ENCODE measurements at places on chromosomes 6 and 20. TPM values are rescaled to one million over a fixed set of nuclear protein-coding genes. Genes with fewer than 3 reads are reported as not detected.

DNA sequence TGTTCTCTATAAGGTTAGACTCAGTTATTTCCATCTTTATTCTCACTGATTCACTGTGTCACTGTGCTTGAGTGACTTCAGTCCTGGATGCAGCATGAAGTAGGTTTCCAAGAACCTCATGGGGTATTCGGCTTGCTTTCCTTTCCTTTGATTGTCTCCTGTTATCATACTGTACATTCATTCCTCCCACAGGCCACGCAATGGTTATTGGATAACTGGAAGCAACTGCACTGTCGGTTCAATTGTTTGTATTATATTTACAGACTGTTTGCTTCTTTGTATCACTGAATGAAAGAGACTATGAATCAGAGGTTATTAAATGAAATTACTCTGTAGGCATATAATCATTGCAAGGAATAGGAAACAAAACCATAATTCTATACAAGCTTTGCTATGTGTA is 129.4 kb downstream of the MAP7 start:
- no peaks in the 10 kb centered on the region for H3K27me3 ChIP-seq
- no peak overlapping the region for H3K27ac ChIP-seq
- no peak overlapping the region for H3K4me3 ChIP-seq

GRCh38 chr6:168540713-168541291 is 99.8 kb downstream of the SMOC2 start:
- H3K27ac ChIP-seq = no peak overlapping the region
- H3K27me3 ChIP-seq = peaks cover 12% of the 10 kb centered on the region
- H3K36me3 ChIP-seq = no peaks in the 10 kb centered on the region

DNA sequence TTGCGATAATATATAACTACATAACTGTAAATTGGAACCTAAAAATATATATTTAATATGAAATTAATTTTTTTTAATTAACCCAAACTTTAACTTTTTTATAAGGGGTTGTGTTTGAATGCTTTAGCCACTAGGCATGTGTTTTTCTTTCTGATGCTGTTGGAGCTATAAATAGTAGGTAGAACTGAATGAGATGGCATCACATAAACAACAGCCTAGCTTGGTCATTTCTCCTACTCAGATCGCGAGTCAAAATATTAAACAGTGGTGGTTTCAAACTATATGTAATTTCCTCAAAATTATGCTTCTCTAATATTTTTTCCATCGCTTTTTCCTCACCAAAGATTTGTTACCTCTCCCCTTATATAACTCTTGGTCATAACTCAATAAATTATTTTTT is 243.2 kb downstream of the ARID1B start:
- DNase-seq = no peak
- H3K4me1 ChIP-seq = peaks cover 60% of the 10 kb centered on the region
- H3K4me3 ChIP-seq = peak overlapping the region; percentile 96
- H3K27ac ChIP-seq = peak overlapping the region; percentile 94

DNA sequence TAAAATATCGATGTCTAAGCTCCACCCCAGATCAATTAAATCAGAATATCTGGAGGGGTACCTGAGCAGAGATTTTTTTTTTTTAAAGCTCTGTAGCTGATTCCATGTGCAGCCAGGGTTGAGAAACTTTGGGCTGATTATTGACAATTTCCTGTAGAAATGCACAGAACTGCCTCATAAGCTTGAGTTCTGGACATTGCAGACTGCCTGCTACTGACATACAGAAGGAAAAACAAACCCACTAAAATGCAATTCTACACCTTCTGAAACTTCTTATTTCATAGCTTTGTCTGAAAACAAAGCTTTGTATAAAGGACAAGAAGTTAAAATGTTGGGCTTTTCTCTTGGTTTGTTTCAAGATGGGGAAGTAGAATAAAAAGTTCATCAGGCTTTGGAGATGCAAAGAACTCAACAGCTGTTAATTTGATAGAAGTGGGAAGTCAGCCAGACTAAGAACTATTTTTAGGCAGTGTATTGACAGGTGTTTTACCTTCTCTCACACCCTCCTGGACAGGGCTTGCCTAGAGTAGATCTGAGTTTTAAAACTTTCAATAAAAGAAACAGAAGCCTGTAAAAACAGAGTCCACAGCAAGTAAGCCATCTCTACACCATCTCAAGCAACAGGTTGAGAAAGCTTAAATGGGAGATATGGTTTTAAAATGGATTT is 147.7 kb downstream of the KCNQ5 start:
- H3K4me3 ChIP-seq = no peak overlapping the region
- no peak for DNase-seq
- H3K27ac ChIP-seq = no peak overlapping the region
- no peaks in the 10 kb centered on the region for H3K4me1 ChIP-seq

DNA sequence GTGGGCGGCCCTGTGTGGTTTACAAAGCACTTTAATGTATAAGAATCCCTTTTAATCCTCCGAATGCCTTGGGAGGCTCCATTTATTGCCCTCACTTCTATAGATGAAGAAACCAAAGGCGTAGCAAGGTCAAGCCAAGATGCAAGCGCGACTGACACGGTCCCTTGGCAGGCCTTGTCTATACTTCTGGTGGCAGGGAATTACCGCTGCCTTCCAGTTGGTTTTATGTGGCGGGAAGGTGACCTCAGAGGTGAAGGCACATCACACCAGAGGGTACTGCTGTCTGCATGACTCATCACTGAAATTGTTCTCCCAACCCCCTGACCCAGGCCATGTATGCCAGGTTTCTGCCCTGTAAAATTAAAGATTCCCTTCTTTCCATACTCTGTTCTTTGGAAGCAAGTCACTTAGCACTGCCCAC is 36.1 kb upstream of the NAA20 start:
- H3K27ac ChIP-seq = no peak overlapping the region
- no peak overlapping the region for H3K4me3 ChIP-seq
- H3K4me1 ChIP-seq = peaks cover 9% of the 10 kb centered on the region
- DNase-seq = no peak
- H3K27me3 ChIP-seq = peaks cover 22% of the 10 kb centered on the region

DNA sequence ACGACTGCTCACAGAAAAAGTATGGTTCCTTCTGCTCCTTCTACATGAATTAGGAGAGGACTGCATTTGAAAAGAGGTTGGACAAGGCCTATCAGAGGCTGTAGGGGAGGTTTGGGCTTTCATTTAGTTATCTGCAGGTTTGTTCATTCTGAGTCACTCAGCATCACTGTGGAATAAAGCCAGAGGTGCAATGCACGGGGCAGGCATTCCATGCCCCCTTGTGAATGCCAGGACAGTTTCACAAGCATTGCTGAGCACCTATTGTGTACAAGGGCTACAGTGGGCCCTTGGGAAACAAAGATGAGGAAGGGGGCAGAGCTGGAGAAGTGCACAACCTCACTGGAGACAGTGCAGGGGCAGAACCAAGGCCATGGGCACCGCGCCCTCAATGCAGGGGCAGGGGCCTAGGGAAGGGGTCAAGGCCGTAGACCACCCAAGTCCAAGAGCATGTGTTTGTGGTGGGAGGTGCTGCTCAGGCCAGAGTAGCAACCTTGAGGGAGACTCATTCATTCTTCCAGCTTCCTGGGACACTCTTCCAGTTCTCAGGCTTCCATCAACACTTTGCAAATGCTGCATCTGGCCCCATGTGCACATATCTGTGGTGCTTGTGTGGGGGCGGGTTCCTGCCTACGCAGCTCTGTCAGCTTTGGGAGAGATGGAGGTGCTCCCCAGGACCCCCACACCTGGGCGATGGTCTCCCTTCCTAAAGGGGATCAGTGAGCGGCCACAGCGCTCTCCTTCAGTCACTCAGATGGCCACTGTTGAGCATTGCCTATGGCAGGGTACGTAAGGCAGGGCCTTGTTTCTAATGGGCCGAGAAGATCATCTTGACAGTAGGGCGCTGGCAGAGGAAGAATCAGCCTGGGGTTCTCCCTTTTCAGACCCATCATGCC is 204.5 kb downstream of the SYNDIG1 start:
- no peak overlapping the region for H3K27ac ChIP-seq
- no peak for DNase-seq
- H3K4me3 ChIP-seq = no peak overlapping the region
- H3K4me1 ChIP-seq = no peaks in the 10 kb centered on the region

CRYBG1 gene
- 37.4 TPM for total RNA-seq

- no peak overlapping the region for H3K4me3 ChIP-seq
- H3K27me3 ChIP-seq = peaks cover 7% of the 10 kb centered on the region
- H3K27ac ChIP-seq = no peak overlapping the region
- no peak for DNase-seq
- H3K36me3 ChIP-seq = no peaks in the 10 kb centered on the region
These were observed 201.0 kb upstream of the STXBP5 start for GRCh38 chr6:147003186-147003585.

GRCh38 chr6:13229205-13230085 is 98.9 kb downstream of the TBC1D7 start:
- DNase-seq = peak; percentile 12
- no peaks in the 10 kb centered on the region for H3K36me3 ChIP-seq
- H3K4me3 ChIP-seq = peak overlapping the region; percentile 74

SLC32A1 gene
- total RNA-seq = 0.12 TPM

- H3K27me3 ChIP-seq = peaks cover 7% of the 10 kb centered on the region
- no peak overlapping the region for H3K27ac ChIP-seq
- no peak for DNase-seq
- no peak overlapping the region for H3K4me3 ChIP-seq
- peaks cover 5% of the 10 kb centered on the region for H3K4me1 ChIP-seq
These were observed 20.7 kb downstream of the METTL24 start for GRCh38 chr6:110337486-110337885.

ULBP1 gene
- 9.4 TPM for total RNA-seq

GRCh38 chr6:105035299-105035698 is 78.4 kb downstream of the LIN28B start:
- H3K27me3 ChIP-seq = peaks cover 5% of the 10 kb centered on the region
- no peak overlapping the region for H3K4me3 ChIP-seq
- DNase-seq = no peak
- no peak overlapping the region for H3K27ac ChIP-seq
- no peaks in the 10 kb centered on the region for H3K4me1 ChIP-seq
- H3K36me3 ChIP-seq = no peaks in the 10 kb centered on the region

GRCh38 chr20:59117526-59117925 is 46.1 kb upstream of the ZNF831 start:
- peak overlapping the region; percentile 29 for H3K27ac ChIP-seq
- peaks cover 6% of the 10 kb centered on the region for H3K36me3 ChIP-seq
- H3K27me3 ChIP-seq = no peaks in the 10 kb centered on the region
- no peak overlapping the region for H3K4me3 ChIP-seq
- no peak for DNase-seq

DNA sequence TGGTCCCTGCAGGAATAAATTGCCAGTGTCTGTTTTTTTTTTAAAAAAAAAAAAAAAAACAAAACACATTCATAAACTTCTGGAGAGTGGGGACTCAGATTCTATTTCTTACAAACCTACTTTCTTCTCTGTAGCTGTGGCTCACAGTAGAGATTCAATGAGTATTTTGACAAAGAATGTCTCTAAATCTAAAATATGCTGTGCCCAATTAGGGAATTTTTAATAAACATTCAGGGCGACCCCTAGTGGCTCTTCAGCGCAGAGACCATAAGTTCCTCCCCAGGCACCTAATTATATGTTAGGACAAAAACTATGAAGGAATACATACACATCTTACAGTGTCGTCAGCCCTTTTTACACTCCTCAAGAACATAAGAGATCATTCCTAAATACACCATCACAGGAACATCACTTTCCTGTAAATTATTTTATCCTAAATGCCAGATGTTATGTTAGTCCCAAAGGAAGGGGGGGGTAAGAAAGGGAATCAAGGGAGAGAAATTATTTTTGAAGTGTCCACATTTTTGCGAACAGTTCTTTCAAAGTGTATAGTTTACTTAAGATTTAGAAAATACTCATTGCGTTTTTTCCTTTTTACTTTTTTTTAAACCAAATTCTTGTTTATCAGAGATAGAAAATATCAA is 21.8 kb upstream of the NAA20 start:
- H3K4me3 ChIP-seq = no peak overlapping the region
- H3K27me3 ChIP-seq = peaks cover 19% of the 10 kb centered on the region
- H3K36me3 ChIP-seq = no peaks in the 10 kb centered on the region
- no peaks in the 10 kb centered on the region for H3K4me1 ChIP-seq

TMEM244 gene
- total RNA-seq = not detected

DNA sequence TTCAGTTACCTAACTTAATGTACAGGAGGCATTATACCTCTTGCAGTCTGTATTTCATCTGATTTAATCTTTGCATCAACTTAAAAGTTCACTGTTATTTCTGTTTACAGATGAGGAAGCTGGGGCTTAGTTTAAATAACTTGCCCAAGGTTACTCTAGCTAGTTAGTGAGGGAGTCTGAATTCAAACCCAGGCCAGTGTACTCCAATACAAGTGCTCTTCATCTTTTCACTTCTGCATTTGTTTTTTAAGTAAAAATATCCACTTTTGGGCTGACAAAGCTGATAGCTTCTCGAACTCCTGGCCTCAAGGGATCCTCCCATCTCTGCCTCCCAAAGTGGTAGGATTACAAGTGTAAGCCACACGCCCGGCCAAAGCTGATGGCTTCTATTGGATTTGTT is 23.6 kb downstream of the RREB1 start:
- no peak overlapping the region for H3K4me3 ChIP-seq
- no peak overlapping the region for H3K27ac ChIP-seq
- H3K27me3 ChIP-seq = no peaks in the 10 kb centered on the region
- peaks cover 93% of the 10 kb centered on the region for H3K4me1 ChIP-seq
- H3K36me3 ChIP-seq = peaks cover 3% of the 10 kb centered on the region

CNKSR3 gene
- 0.07 TPM for total RNA-seq

GRCh38 chr6:85417336-85417735 is 32.5 kb upstream of the NT5E start:
- DNase-seq = no peak
- no peaks in the 10 kb centered on the region for H3K36me3 ChIP-seq

DNA sequence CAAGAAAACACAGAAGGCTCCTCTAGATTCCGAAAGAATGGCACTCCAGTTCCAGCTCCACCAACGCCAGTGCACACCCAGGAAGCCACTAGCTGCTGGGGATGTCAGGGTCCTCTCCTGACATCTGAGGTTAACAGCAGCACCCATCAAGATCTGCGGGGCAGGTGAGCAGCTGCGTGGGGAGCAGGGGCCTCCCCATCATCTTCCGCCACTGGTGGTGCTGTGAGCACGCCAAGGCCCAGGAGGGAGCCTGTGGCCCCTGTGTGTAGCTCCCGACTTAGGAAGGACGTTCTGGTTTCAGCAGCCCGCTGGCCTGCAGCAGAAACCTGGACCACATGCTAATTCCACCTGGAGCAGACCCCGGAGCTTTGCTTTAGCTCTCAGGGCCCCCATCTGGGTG is 386.2 kb downstream of the TAF4 start:
- H3K4me1 ChIP-seq = no peaks in the 10 kb centered on the region
- DNase-seq = no peak
- no peak overlapping the region for H3K27ac ChIP-seq
- H3K4me3 ChIP-seq = no peak overlapping the region

TCF19 gene
- total RNA-seq = 63.8 TPM

DNA sequence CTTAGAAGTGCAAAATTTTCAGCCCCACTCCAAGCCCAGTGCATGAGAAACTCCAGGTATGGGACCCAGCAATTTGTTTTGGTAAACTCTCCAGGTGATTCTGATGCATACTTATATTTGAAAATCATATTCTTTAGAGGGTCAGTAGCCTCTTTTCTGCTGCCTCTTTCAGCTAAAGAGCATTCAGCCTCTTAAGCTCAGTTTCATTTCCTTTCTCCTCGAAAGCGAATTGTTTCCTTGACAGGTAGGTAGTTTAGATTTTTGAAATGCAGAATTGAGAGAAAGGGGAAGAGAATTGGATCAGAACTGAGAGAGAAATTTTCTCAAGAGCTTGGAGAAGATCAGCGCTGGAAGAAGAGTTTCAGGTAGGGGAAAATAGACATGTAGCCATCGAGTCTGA is 995.8 kb upstream of the FLRT3 start:
- no peaks in the 10 kb centered on the region for H3K36me3 ChIP-seq
- no peak overlapping the region for H3K4me3 ChIP-seq
- H3K4me1 ChIP-seq = no peaks in the 10 kb centered on the region
- H3K27ac ChIP-seq = no peak overlapping the region
- H3K27me3 ChIP-seq = no peaks in the 10 kb centered on the region
- no peak for DNase-seq

GNRH2 gene
- 5.5 TPM for total RNA-seq

Measured in activated T-cell treated with anti-CD3 and anti-CD28 coated beads, Interleukin-2, amount 50 U/mL, for 72 hours (primary cell).